ENCODE measurements at places on chromosomes 11 and 22.

DNA sequence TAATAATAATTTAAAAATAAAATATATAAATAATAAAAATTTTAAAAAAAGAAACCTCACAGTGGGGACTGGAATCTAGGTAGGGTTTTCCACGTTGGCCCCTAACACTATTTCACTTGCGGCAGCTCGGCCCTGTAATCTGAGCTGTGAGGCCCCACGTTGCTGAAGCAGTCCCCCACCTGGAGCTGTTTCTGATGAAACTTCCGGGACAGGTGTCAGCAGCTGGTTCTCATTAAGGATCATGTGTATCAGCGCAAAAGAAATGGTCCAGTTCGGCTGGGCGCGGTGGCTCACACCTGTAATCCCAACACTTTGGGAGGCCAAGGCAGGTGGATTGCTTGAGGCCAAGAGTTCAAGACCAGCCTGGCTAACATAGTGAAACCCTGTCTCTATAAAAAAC lies 17.3 kb downstream of the RHOD start:
- no peak for DNase-seq

DNA sequence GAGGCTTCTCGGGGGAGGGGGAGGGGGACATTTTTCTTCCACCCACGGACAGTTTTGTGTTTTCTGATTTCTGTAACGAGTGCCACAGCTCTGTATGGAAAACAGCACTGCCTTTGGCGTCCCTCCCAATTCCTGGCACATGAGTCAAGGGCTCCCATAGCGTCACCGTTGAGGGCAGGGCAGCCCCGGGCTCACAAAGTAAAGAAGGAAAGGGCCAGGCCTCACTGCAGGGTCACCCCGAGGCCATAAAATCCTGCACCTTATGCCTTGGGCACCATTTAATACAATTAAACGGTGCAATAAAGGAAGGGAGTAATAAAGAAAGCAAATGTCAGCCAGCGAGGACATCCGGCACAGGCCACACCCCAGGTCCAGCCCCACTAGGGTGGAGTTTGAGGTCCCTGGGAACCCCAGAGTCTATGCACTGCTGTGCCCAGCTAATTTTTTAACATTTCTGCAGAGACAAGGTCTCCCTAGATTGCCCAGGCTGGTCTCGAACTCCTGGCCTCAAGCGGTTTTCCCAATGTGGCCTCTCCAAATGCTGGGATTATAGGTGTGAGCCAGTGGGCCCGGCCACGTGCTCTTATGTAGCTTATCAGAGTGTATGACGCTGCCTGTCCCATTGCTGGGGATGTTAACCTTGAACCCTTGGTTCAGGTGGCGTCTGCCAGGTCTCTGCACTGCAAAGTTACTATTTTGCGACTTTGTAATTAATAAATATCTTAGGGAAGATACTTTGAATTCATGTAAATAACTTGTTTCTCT lies 13.6 kb upstream of the MUC2 start:
- no peak for DNase-seq

- no peak for DNase-seq
Measured at GRCh38 chr11:126387857-126388256, 32.4 kb downstream of the ST3GAL4 start.

GRCh38 chr11:66841861-66842260 lies 1.4 kb upstream of the RCE1 start:
- no peak for DNase-seq

DNA sequence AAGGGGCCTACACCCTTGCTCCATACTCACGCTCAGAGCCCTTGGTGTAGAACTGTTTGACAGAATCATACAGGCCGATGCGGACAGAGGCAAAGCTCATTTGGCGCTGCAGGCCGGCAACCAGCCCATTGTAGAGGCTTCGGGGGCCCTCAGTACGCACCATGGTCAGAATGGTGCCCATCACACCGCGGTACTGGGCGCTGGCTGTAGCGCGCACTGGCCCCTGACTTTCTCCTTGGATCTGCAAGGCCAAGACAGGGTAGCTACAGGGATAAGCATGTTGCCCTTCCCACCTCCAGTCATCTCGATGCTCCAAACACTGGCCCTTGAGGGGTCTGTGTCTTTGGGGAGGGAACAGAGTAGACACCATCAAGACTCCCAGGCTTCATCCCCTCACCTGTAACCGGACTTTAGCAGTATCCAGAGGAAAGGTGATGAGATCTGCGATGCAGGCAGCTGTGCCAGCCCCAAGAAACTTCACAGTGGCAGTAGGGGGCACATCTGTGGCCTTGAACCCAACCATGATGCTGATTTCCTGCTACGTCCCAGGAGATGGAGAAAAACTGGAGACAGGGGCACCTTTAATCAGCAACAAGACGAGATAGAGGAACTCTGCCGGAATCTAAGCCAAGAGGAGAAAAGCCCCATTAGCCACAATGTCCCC lies 4.7 kb downstream of the UCP2 start:
- DNase-seq: no peak

DNA sequence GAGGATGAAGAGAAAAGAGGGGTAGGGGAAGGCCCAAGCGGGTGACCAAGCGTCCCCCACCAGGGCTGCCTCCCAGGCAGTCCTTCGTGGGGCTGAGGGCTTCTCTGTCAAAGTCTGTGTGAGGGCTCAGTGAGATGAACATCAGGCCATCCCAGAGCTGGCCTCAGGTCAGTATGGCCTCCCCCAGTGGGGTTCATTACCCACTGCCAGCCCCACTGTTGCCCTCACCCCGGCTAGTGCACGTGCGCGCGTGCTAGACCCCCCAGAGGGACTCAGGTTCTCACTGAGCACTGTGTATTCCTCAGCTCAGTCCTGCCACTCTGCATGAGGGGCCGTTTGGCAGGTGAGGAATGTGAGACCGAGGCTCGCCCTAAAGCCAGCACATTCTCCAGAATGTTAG lies 3.3 kb downstream of the KDELR3 start:
- DNase-seq: no peak

DNA sequence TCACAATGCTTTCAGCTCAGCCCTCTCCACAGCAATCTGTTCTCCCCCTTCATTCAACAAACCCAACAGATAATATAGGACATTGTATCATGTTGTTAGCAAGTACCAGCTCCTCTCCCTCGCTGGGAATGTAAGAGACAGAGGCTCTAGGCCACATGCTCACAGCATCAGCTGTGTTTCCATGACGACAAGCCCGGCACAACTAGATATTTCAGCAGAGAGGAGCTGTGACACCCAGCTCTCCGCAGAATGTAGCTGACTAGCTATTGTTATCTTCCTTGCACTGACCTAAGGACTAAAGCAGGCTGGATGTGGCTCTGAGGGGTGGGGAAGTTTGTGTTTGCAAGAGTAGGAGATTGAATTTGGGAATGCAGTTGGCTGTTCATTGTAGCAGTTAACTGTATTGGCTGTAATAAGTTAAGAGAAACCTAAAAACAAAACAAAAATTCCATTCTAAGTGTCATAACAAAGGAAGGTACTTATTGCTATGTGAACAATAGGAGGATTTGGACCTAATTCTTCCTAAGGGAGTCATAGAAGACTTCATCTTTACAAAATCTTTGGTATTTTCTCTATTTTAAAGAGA lies 28.0 kb upstream of the RRAS2 start:
- peak; percentile 19 for DNase-seq

DNA sequence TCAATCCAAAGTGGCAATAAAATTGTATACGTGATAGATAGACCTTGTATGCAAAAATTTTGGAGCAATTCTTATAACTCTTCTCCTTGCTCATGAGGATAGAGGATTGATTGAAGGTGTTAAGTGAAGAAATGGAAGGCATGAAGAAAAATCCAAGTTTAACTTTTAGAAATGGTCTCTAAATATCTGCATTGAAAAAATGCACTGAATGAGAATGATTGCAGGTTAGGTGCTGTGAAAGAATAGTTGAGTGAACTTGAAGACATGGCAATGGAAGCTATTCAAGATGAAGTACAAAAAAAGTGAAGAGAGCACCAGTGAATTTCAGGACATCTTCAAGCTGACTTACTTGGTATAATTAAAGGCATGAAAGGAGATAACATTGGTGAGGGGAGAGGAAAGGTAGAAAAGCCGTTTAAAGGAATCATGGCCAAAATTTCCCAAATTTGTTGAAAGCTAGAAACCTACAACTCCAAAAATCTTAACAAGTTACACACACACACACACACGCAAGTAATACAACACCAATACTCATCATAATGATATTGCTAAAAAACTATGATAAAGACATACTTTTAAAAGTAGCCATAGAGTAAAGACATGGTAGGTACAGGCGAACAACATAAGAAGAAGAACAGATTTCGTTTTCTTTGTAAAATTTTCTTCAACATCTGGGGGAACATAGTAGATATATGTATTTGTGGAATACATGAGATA lies 96.3 kb downstream of the GGTLC2 start:
- no peak for DNase-seq

GRCh38 chr11:32002311-32002710 lies 88.6 kb upstream of the RCN1 start:
- DNase-seq: no peak

DNA sequence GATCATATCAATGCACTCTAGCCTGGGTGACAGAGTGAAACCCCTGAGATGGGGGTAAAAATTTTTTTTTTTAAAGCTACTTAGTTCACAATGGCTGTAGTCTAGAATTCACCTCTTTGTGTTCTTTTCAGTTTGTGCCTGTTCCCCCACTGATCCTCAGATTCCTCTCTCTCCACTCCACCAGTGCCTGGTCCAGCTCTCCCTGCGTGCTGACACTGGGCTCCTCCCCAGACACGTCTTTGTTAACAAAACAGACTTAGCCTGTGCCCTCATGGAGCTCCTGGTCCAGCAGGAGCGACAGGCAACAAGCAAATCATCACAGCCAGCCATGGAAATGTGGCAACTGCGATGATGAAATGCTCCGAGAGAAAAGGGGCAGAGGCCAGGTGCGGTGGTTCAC lies 34.0 kb downstream of the IFT27 start:
- no peak for DNase-seq

DNA sequence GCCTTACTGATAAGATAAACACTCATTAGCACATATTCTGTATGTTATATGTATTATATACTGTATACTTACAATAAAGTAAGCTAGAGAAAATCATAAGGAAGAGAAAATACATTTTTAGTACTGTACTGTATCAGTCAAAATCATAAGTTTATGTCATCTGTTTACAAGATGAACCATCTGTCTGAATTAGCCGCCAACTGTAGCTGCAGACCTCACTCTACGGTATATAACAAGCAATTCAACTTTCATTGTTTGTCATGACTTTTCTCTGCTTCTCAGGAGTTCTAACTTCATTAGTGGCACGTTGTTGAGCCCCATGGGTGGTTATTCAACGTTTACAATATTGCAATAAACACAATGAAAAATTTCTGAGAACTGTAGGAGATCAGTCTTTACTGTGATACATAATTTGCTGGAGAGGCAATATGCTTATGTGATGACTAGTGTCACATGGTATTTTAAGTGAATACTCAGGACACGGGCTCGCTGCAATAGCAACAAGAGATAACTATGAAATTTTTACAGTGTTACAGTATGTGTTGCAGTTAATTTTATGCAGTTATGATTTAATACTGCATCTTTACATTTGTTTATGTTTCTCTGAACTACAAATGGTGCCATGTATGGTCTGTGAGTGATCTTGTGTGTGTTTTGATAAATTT lies 132.2 kb upstream of the CTSC start:
- DNase-seq: no peak

DNA sequence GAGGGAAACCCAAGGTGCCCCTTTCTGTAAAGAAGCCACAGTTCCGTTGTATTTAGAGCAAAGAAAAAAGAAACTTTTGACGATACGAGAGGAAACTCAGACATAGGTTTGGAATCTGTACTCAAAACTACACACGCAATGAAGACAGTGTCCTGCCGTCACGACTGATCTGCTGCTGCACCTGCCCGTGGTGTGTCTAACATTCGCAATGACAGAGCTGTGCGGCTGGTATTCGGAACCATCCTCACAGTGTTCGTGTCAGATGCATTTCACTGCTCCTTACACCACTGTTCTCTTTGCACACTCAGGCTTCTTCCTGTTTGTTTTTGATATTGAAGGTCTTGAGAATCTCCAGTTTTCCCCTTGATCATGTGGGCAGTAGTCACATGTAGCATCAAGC lies 84.8 kb downstream of the RTL6 start:
- DNase-seq: no peak

DNA sequence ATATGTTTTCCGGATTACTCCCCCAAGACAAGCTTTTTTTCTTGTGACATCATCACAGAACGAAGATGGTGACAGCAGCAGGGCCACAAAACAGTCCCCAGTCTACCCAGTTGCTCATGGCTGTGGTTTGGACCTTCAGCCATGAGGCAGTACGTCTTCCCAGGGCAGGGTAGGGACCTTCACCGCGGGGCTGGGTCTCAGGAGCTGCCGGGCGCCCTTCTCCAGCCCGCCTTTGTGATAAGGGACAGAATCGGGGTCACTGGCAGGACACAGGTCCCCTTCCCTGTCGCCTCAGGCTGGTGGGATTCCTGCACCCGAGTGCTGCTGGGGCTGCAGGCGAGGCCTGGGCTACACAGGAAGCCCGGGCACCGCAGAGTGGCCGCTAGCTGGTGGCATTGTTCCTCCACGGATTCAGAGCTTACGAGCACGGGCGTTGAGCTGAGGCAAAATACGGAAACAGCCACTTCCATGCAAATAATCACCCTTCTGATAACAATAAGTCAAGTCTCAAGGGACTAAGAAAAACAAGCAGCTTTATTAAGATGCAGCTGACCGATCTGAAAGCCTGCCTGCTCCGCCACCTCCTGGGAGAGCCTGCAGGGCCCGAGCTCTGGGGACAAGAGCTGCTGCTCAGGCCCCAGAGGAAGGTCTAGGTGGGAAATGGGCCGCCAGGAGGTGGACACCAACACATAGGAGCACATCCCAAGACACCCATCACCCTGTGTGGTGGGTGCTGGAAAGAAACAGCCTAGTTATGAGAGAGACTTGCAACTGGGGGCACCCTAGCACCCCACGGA lies 12.3 kb downstream of the TBX1 start:
- DNase-seq: no peak
